ENCODE measurements at places on chromosomes 11 and 22. TPM values are rescaled to one million over a fixed set of nuclear protein-coding genes. Genes with fewer than 3 reads are reported as not detected.

BTBD18 gene
- total RNA-seq = not detected

ZNF70 gene
- total RNA-seq = 4.0 TPM

HORMAD2 gene
- total RNA-seq = not detected

CHRM1 gene
- total RNA-seq = not detected

TMA7B gene
- total RNA-seq = not detected

UPK3A gene
- total RNA-seq = not detected

DNA sequence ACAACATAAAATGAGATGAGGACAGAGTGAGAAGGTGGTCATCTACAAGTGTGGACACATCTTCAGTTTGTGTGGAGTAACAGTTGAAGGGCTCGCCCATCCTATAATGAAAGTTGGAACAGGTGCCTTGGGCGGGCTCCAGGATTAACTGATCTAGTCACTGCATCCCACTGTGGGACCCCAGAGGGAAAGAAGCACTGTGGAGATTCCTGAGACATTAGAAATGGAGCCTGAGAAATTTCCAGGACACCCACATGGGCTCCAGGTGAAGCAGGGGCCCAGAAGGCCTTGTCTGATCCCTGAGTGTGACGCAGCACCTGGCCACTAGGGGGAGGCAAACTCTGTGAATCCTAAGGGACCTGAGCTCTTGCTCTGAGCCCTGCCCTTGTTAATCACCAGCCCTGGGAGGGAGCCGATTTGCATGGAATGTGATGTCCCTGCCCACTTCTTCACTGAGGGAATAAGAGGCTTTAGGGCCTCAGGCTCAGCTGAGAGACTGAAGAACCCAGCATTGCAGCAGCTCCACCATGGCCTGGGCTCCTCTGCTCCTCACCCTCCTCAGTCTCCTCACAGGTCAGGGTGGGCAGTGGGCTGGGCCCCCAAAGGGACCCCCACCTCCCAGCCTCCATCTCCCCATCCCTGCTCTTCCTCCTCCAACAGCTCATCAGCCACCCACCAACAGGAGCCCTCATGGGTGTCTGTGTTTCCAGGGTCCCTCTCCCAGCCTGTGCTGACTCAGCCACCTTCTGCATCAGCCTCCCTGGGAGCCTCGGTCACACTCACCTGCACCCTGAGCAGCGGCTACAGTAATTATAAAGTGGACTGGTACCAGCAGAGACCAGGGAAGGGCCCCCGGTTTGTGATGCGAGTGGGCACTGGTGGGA, 98.4 kb downstream of the VPREB1 start:
- H3K27me3 ChIP-seq = peaks cover 87% of the 10 kb centered on the region
- H3K27ac ChIP-seq = no peak overlapping the region
- no peaks in the 10 kb centered on the region for H3K36me3 ChIP-seq
- H3K4me1 ChIP-seq = no peaks in the 10 kb centered on the region

DNA sequence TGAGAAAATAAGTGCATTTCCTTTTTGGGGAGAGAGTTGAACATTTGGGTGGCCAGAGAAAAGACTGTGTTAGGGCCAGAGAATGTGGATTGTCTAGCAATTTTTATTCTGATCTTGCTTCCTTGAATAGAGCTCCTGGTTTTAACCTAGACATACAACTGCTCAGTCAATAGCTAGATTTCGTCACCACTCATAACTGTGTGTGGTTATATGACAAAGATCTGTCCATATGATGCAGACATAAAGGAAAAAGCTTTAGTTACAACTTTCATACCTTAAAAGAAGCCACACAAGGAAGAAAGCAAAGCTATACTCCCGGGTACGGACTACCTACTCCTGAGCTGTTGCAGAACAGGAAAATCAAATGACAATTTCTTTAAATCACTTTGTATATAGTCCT, 37.2 kb downstream of the MS4A6A start:
- H3K27me3 ChIP-seq = no peaks in the 10 kb centered on the region
- H3K4me3 ChIP-seq = no peak overlapping the region
- DNase-seq = no peak
- no peaks in the 10 kb centered on the region for H3K36me3 ChIP-seq
- H3K4me1 ChIP-seq = no peaks in the 10 kb centered on the region
- no peak overlapping the region for H3K27ac ChIP-seq

- H3K36me3 ChIP-seq = peaks cover 33% of the 10 kb centered on the region
- H3K27me3 ChIP-seq = no peaks in the 10 kb centered on the region
- peaks cover 43% of the 10 kb centered on the region for H3K4me1 ChIP-seq
- no peak overlapping the region for H3K4me3 ChIP-seq
Observed at GRCh38 chr22:19962246-19962908, 20.8 kb upstream of the TXNRD2 start.

- H3K36me3 ChIP-seq = peaks cover 36% of the 10 kb centered on the region
- DNase-seq = no peak
Observed at GRCh38 chr11:62671236-62671607, 251 bp upstream of the UQCC3 start.

DNA sequence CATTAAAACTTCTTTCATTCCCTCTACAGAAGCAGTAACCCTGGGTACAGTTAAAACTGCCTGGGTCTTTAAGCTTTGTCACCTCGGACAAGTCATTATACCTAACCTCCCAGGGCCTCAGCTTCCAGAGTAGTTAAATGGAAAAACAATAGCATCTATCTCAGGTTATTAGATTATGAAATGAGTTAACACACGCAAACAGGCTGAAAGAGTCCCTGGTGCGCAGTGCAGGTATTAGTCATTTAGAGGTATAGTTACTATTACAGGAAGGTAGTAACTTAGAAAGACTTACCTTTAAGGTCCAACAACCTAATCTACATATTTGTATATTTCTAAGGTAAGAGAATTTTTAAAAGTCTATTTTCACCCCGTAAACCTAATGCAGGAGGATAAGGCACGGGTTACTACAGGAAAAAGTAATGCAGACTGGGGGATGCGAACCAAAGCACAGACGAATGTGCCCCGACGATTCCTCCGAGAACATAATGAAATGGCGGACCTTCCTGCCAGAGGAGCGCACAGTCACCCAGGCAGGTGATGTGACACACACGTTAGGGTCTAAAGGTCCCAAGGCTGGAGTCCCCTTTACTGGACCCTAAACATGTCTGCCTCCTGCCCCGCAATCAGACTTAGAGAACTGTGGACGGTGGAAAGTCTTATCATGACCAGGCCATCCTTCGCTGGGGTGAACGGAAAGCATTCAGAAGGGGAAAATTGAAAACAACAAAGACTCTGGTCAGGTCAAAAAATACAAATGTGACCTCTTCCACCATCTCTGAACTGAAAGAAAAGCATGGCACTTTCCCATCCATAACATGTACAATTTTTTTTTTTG, 1.3 kb downstream of the NAP1L4 start:
- no peaks in the 10 kb centered on the region for H3K36me3 ChIP-seq
- no peaks in the 10 kb centered on the region for H3K27me3 ChIP-seq
- DNase-seq = no peak
- H3K4me1 ChIP-seq = peaks cover 62% of the 10 kb centered on the region
- peak overlapping the region; percentile 90 for H3K4me3 ChIP-seq

- DNase-seq = no peak
- H3K27ac ChIP-seq = no peak overlapping the region
- peaks cover 81% of the 10 kb centered on the region for H3K27me3 ChIP-seq
- H3K4me1 ChIP-seq = peaks cover 16% of the 10 kb centered on the region
- no peak overlapping the region for H3K4me3 ChIP-seq
- H3K36me3 ChIP-seq = no peaks in the 10 kb centered on the region
Observed at GRCh38 chr22:49672014-49672516, 155.6 kb downstream of the BRD1 start.

DNA sequence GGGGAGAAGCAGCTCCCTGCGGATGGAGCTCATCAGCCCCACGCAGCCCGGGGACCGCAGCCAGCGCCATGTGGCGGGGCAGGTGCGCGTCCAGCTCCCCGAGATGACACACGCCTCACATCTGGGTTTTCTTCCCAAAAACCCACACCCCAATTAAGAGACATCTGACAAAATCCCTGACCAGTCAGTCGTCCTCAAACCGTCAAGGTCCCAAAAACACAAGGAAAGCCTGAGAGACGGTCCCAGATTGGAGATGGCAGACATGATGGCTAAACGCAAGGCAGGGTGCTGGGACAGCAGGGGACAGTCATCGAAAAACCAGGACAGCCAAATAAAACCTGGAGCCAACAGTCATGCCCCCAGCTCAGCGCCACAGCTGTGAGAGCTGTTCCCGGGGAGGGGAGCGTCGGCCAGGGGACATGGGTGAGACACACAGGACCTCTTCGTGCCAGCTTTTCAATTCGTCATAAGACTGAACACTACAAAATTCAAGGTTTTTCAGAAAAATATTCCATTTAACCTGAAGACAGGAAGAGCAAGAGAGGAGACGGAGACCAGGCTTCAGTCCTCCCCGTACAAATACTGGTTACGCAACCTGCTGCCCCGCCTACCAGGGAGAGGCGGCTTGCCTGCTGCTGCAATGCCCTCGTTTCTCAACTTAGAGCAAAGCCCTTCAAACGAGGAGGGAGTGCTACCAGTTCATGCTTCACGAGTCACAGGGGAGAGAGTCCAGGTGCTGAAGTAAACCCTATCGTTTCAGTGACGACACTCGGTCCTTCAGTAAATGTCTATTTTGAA, 10.5 kb downstream of the TOLLIP start:
- DNase-seq = peak; percentile 80
- peaks cover 62% of the 10 kb centered on the region for H3K4me1 ChIP-seq
- no peak overlapping the region for H3K4me3 ChIP-seq

- H3K36me3 ChIP-seq = no peaks in the 10 kb centered on the region
- H3K27me3 ChIP-seq = peaks cover 27% of the 10 kb centered on the region
- no peaks in the 10 kb centered on the region for H3K4me1 ChIP-seq
- no peak overlapping the region for H3K4me3 ChIP-seq
Observed at GRCh38 chr11:15278128-15278527, 163.4 kb downstream of the INSC start.

DNA sequence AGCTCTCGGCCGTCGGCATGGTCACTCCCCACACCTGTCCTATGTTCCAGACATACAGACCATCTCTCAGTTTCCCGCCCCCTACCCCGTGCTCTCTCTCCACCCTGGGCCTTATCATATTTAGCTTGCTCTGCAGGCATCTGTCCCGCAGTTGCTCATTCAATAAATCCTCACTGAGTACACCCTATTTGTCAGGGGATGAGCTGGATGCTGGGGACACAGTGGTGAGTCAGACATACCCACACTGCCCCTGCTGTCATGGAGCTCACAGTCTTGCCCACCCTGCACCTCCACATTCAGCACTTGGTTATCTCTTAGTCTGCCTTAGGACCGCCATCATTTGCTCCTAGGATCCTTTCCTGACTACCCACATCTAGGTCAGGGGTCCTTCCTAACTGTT, 313.8 kb downstream of the LARGE1 start:
- peak overlapping the region; percentile 90 for H3K27ac ChIP-seq
- peaks cover 8% of the 10 kb centered on the region for H3K36me3 ChIP-seq
- DNase-seq = no peak
- peaks cover 39% of the 10 kb centered on the region for H3K4me1 ChIP-seq
- H3K27me3 ChIP-seq = no peaks in the 10 kb centered on the region

DNA sequence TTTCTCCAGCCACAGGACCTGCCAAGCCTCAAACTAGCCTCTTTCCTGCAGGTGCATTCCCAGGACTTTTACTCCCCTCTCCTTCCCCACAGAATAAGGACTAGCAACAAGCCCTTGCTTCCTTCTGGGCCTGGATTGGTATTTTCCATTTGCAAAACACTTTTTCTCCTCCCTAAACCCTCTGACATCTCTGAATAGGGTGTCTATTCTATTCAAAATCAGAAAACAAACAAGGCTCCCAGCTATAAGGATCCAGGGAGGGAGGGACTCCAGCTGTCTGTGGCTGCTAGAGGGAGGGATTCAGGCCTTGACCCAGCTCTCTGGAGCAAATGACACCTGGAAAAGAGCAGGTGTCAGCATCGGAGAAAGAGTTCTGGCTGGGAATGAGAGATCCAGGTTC, 168.5 kb upstream of the BDNF start:
- no peak for DNase-seq
- H3K4me3 ChIP-seq = no peak overlapping the region
- H3K4me1 ChIP-seq = peaks cover 6% of the 10 kb centered on the region

DNA sequence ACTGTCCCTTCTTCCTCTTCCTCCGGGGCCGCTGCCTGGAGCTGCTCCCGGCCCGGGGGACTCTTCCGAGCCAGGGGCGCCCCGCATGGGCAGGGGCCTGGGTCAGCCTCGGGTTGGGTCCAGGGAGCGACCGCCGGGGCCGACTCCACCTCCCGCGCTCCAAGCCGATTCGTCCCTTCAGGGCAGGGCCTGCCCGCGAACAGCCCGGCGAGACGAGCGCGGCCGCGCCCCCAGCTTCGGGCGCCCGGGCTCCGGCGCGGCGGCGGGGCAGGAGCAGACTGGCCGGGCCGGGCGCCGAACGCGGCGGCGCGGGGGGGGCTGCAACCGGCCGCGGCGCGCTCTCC, at the start of gene LARGE1:
LARGE1 (minus strand) TSS at position 280 of the 344 bp plus-strand sequence.
- H3K4me1 ChIP-seq = peaks cover 74% of the 10 kb centered on the region
- peak; percentile 36 for DNase-seq
- no peaks in the 10 kb centered on the region for H3K36me3 ChIP-seq

- H3K4me1 ChIP-seq = peaks cover 15% of the 10 kb centered on the region
- H3K4me3 ChIP-seq = no peak overlapping the region
- DNase-seq = no peak
- peaks cover 85% of the 10 kb centered on the region for H3K27me3 ChIP-seq
Observed at GRCh38 chr22:49673048-49673447, 154.6 kb downstream of the BRD1 start.

- no peaks in the 10 kb centered on the region for H3K27me3 ChIP-seq
- no peak overlapping the region for H3K4me3 ChIP-seq
- peaks cover 17% of the 10 kb centered on the region for H3K4me1 ChIP-seq
- DNase-seq = no peak
- peaks cover 5% of the 10 kb centered on the region for H3K36me3 ChIP-seq
Observed at GRCh38 chr22:46848197-46848596, 85.7 kb downstream of the TBC1D22A start.

DNA sequence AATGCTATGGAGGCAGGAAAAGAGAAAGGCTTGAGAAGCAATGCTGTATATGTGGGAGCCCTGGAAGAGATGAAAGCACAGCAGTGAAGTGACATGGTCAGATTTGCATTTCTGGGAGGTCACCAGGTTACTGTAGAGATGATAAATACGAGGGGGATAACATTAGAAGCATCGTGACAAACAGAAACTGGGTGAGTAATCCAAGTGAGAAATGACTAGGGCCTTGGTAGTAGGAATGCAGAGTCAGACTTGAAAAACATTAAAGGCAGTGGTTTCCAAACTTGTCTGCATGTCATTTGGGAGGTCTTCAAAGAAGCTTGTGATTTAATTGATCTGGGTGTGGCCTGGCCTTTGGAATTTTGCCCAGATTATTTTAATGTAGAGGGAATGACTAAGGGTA, 43.9 kb downstream of the CCDC34 start:
- DNase-seq = no peak
- no peaks in the 10 kb centered on the region for H3K36me3 ChIP-seq
- no peak overlapping the region for H3K27ac ChIP-seq
- no peaks in the 10 kb centered on the region for H3K27me3 ChIP-seq
- H3K4me3 ChIP-seq = no peak overlapping the region
- no peaks in the 10 kb centered on the region for H3K4me1 ChIP-seq

DNA sequence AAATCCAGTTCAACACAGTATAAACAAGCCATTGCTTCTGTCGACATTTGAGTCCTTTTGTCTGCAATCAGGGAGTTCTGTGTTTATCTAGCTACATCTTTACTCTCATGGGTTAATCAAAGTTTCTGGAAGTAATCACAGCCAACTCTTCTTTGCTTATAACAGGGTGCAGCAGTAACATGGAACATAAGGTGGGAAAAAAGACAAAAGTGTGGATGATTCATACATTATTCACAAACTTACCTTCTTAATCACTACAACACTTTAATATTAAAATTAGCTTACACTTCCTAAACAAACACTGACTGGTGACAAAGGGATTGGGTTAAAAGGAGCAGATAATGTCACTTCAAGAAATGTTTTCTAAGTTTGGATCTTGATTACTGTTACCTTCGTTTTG, 44.7 kb downstream of the SNX19 start:
- H3K4me1 ChIP-seq = peaks cover 56% of the 10 kb centered on the region
- H3K27me3 ChIP-seq = no peaks in the 10 kb centered on the region
- H3K36me3 ChIP-seq = peaks cover 27% of the 10 kb centered on the region
- peak overlapping the region; percentile 77 for H3K27ac ChIP-seq
- DNase-seq = no peak
